ENCODE measurements at places on chromosomes 3 and 15.

GRCh38 chr3:190853464-190853863, 9.0 kb downstream of the GMNC start:
- DNase-seq, result no peak

DNA sequence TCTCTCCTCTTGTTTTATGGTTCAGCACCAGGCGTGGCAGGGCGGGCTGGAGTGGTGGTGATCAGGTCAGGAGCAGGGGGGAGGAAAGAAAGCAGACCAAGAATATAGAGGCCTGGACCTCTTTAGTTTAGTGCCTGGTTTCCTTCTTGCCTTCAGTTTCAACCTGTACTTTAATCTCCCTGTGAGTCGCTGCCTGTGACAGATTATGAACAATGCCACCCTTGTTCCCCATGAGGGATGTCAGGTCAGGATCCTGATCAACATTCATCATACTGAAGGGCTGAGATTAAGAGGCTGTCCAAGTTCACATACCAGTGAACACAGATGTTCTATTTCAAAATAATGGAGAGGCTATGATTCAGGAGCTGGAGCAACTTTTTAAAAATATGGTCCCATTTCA, 11.4 kb downstream of the ENTPD3 start:
- DNase-seq, result no peak

DNA sequence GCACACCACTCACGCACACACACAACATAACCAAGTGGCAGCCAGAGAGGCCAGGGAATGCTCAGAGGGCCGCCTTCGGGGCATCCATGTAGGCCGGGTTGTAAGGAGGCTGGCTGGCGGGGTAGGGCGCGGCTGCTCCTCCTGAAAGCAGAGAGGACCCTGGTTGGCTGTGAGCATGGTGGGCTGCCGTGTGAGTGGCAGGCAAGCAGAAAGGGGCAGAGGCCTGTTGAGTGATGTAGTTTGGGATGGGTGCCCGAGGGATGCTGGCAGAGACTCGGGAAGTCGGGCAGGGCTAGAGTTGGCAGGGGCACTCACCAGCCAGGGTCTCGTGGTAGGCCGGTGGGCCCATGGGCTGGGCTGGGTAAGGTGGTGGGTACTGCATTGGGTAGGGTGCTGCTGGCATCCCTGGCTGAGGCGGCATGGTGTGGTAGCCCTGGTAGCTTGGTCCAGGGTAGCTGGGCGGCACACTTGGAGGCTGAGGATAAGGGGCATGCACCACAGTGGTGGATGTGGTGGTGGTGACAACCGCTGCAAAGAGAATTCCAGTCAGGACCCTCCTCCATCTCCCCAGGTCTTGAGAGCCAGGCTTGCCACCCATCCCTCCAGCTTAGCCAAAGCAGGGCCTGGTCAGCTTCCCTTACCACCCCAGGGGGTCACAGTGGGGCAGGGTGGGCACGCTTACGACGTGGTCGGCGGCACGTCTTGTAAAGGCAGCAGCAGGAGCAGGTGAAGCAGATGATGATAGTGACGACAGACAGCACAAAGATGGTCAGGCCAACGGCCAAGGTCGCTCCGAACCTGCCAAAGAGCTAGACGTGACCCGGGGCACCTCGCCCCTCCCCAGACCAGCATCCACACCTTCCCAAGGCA, 22.7 kb downstream of the ATRIP start:
- no peak for DNase-seq

- DNase-seq, result no peak
Observed at GRCh38 chr3:193827040-193827669, 234.1 kb downstream of the OPA1 start.

GRCh38 chr3:37718632-37719031, 143.0 kb upstream of the CTDSPL start:
- DNase-seq, result no peak

GRCh38 chr15:70802629-70803028, 39.3 kb upstream of the UACA start:
- DNase-seq, result no peak

DNA sequence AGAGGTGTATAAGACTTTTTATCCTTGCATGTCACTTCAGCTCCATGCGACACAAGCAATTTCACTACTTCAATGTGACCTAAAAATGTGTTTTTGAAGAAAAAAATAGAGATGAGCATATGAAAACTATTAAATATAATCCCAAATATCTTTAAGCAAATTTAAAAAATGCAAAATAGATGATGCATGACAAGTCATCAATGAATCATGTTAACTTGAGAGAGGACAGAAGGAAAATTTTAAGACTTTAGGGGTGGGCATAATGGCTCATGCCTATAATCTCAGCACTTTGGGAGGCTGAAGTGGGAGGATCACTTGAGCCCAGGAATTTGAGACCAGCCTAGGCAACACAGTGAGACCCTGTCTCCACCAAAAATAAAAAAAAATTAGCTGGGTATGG, 73.3 kb downstream of the ANKRD28 start:
- no peak for DNase-seq

GRCh38 chr15:69032031-69032430, 17.5 kb downstream of the NOX5 start:
- no peak for DNase-seq

- DNase-seq, result peak; percentile 7
Observed at GRCh38 chr3:123028233-123028828, 768 bp upstream of the SEMA5B start.

DNA sequence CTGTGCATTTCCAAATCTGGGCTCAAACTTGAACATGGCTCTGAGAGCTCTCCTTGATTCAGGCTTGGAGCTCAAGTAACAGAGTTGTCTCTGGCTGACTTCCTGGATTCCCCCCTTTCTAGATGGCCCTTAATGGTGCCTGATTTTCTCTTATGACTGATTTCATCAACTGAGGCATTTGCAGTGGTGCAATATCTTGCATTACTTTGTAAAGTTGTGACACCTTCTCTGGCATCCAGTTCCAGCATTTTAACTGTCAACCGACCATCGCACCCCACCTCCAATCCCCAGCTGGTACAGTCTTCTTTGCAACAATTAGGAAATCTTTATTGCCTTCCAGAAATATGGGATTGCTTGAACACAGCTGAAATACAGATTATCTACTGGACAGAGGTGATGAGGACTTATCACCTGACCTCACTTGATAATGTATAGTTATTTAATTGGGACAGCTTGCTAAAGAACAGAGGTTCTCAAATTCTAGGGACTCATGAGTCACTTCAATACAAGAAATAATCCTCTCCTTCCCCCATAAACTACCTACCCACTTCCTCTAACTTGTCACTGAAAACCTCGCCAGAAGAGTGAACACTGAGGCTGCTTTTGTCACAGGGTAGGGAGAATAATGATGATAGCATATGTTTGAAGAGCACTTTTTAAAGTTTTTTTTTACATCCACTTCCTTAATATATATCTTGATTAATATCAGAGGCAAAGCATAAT, 41.8 kb downstream of the FILIP1L start:
- DNase-seq, result no peak

GRCh38 chr3:119508172-119508845, 10.0 kb downstream of the TIMMDC1 start:
- DNase-seq, result no peak

- no peak for DNase-seq
Observed at GRCh38 chr15:47750740-47751262, 33.5 kb downstream of the SEMA6D start.

GRCh38 chr15:44656298-44656697, 7.2 kb downstream of the SPG11 start:
- DNase-seq, result no peak

DNA sequence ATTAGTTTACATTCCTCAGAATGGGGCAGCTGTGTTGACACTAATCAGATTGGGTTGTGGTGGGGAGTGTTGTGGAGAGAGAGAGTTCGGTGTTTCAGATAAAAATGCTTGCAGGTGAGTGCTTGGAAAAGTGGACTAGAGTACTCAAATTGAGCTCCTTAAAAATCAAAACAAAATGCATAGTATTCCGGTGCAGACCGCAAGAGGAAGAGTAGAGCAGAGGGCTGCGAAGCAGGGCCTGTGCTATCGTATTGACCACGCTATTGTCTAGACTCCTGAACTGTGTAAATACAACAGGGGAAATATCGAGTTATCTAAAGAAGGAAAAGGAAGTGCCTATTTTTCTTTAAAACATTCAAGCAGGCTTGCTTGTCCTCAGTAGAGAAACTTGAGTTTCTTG, 159.5 kb downstream of the TP63 start:
- no peak for DNase-seq

- no peak for DNase-seq
Observed at GRCh38 chr3:64870876-64871646, 183.3 kb upstream of the ADAMTS9 start.

GRCh38 chr3:152293347-152294006, 24.7 kb downstream of the MBNL1 start:
- DNase-seq, result no peak

GRCh38 chr3:25469558-25469957, 41.5 kb downstream of the RARB start:
- no peak for DNase-seq

GRCh38 chr15:38046257-38047051, 112.0 kb downstream of the TMCO5A start:
- no peak for DNase-seq

GRCh38 chr3:102230057-102230456, 204.8 kb upstream of the ZPLD1 start:
- no peak for DNase-seq

- no peak for DNase-seq
Observed at GRCh38 chr3:26960382-26960781, 337.8 kb downstream of the LRRC3B start.

DNA sequence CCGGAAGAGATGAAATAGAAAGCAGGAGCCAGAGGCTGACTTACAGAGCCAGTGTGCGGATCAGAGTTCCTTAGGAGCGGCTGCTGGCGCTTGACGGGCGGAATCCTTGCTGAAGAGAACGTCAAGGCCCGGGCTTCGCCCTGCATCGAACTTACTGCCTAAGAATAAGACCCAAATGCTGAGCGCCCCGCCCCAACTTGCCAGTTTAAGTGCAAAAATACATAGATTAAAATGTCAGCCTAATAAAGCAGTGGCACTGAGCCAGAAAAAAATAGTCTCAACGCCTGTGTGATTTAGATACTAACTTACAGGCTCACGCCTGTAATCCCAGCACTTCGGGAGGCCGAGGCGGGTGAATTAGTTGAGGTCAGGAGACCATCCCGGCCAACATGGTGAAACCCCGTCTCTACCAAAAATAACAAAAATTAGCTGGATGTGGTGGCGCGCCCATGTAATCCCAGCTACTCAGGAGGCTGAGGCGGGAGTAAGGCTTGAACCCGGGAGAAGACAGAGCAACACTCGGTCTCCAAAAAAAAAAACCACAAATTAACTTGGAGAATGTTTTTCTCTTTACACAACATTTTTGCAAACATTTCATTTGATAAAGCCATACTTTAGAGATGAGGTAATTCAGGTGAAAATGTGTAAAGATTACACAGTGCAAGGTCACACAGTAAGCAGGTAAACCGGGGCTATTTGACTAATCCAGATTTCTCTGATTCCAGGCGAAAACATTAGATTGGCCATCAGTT, 1.2 kb upstream of the UBP1 start:
- DNase-seq, result no peak

- DNase-seq, result no peak
Observed at GRCh38 chr3:43000387-43000786, 21.3 kb downstream of the GASK1A start.

- DNase-seq, result no peak
Observed at GRCh38 chr15:42090370-42090769, 4.0 kb downstream of the PLA2G4D start.

DNA sequence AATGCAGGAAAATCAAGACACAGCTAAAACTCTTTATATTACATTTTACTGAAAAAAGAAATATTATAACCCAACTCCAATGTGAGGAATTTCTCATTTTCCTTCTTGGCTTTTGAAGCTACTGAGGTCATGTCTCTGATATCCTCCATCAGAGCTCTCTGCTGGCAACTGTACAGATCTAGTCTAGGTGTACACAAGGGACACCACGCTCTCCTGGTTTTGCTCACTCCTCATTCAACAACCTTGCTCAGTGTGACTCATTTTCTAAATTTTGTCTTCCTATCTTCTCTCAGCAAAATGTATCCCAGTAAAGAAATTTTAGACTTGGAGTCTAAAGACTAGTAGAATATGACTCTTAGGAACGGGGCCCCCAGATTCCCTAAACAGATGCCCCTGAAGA, 144.3 kb downstream of the KCNMB2 start:
- DNase-seq, result no peak

DNA sequence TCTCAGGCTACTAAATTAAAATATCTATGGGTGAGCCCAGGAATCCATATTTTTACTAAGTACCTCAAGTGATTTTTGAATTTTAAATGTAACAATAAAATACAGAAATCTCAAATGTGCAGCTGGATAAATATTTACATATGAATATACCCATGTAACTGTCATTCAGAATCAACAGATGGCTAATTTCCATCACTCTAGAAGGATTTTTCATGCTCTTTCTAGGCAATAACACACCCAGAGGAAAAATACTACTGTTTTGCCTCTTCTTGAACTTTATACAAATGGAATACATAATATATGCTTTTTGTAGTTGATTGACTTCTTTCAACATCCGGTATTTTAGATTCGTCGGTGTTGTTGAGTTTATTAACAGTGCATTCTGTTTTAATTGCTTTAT, 601.3 kb upstream of the NECTIN3 start:
- DNase-seq, result no peak

DNA sequence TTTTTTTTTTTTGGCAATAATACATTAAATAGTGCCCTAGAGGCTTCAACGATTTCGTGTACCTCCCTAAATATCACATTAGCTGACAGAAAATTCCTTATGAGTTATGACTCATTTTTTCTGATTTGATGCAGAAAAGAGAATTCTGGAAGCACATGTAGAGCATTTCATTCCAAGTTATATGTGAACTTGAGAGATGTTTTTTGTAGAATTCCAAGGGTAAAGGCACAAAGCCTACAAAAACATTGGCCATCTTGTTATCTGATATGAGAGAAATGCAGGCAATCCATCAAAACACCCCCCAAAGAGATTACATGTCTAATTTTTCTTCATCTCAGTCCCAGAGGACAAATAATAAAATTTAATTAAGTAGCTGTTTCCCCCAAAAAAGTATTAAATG, 6.7 kb upstream of the PFN2 start:
- DNase-seq, result no peak

DNA sequence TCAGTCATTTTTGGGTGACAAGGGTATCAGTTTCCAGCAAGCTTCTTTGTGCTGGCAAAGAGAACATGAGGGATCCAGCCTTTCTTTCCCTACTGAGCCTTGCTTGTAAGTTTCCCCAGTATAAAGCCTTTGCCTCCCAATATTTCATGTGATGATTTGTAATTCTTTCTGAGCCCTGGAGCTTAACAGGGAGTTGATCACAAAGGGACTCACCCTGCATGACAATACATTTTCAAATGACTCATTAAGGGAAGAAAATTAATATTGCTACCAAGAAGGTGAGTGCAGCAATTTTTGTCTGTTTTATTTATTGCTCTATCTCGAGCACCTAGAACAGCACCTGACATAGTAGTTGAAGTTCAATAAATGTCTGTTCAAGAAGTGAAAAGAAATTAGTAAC, 27.7 kb downstream of the OXSM start:
- no peak for DNase-seq

All from GM12864 (cell line).